ENCODE measurements at places on chromosomes 4 and X. TPM values are rescaled to one million over a fixed set of nuclear protein-coding genes. Genes with fewer than 3 reads are reported as not detected.

Gene SYTL4
- total RNA-seq, result 2.8 TPM

Gene TLR2
- total RNA-seq, result 0.16 TPM

Gene BMP3
- not detected for total RNA-seq

Gene BEX4
- 2.3 TPM for total RNA-seq

Gene BEX1
- not detected for total RNA-seq

Gene SCML2
- total RNA-seq, result 8.1 TPM

Gene PCDH7
- total RNA-seq, result 0.09 TPM

Gene ITGB1BP2
- total RNA-seq, result 1.0 TPM

Gene SLC10A4
- 7.8 TPM for total RNA-seq

Gene SHISA3
- total RNA-seq, result not detected

Gene TBC1D14
- 30.9 TPM for total RNA-seq

Gene POF1B
- total RNA-seq, result 3.3 TPM

Gene HGFAC
- 0.08 TPM for total RNA-seq

Gene WDR17
- total RNA-seq, result 1.9 TPM
